ENCODE measurements at places on chromosomes 5 and 9.
A peak's percentile ranks its signal among the peaks of the same experiment; 100 is the strongest.

DNA sequence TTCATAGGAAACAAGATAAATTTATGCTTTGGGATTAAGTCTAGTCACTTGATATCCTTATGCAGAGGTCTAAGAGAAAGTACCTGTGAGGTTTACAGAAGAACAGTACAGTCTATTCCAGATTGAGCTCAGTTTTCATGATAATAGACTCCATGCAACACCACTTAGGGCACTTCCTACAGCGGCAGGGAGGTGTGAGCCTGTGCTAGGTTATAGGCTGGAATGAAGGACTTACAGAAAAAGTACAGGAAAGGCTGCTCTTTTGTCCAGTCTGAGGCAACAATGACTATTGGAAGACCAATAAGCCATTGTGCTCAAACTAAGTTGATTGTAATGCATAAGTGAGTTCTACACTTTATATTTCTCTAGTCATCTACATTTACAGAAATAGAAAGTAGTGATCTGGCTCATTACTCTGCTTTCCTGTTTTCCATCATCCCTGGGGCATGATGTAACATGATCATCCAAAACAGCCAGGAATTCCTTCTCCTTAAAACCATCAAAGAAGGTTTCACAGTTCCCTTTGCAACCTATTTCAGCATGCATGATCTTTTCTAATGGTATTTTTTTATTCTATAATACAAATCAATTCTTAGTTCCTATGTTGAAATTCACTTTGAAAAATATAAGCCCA is 322.8 kb downstream of the SLF1 start:
- DNase-seq = no peak

GRCh38 chr9:123914517-123915196 is 15.3 kb downstream of the DENND1A start:
- no peak for DNase-seq

- no peak for DNase-seq
These were observed 816.0 kb upstream of the CDH9 start for GRCh38 chr5:27854243-27854852.

GRCh38 chr5:63923914-63924313 is 38.3 kb downstream of the HTR1A start:
- no peak for DNase-seq

GRCh38 chr5:57675236-57675635 is 192.6 kb upstream of the ACTBL2 start:
- no peak for DNase-seq

DNA sequence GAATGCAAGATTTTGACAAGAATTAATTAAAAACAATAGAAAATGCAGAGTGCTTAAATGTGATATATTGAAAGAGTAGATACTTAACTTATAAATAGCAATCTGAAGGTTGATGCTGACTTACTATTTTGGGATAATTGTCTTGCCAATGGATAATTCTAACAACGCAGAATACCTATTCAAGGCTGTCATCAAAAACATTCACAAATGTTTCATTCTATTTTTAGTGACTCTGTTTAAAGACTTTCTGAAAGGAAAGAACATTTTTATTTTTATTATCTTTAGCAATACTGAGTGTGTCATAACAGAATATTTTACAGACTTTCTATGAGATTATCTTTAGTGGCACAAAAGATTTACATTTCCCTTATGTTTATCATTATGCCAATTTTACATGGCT is 38.1 kb downstream of the ANKRD55 start:
- no peak for DNase-seq

- no peak for DNase-seq
These were observed 37.0 kb upstream of the PIK3R1 start for GRCh38 chr5:68178579-68178978.

DNA sequence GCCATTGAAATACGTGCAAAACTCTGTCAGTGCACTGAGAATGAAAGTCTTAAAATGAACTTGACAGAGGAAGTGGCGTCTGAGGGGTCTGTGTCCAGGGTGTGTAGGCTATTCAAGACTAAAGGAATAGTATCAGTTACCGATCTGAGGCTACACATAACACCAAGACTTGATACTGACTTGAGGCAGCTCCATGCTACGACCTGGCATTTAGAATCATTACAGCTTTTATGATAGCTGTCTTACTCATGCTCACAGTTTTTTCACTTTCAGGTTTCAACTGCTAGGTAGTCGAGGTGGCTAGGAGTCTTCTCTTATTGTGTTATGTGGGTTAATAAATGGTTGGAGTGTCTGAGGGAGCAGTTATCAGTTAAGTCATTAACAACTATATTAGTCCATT is 92.8 kb upstream of the SLCO6A1 start:
- DNase-seq = no peak

DNA sequence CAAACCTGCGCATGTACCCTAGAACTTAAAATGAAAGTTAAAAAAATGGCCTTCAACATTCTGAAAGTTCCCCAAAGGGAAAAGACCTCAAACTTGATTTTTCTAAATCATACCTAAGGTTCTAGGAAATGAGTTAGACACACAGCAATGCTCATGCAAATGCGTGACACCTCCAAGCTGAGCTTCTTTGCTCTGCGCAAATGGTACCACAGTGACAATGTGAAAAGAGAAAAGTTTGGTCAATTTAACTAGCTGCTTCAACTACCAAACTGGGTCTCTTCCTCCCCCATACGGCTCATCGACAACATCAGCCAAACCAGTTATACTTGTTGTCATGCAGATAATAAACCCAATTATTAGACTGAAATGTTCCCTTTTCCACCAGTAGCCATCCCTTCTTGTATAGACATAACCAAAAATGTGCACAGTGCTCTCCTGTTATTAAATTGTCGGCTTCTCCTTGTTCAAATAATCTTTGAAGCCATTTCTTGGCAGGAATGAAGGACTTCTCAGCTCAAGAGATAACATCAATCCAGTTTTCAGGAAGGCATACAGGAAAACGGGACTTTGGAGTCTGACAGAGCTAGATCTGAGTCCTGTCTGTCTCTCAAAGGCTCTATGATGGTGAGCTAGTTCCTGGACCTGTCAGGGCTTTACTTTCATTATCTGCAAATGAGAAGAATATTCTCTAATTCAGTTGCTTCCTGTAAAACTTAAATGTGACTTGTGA is 185.6 kb upstream of the NR3C1 start:
- DNase-seq = no peak

- DNase-seq = no peak
These were observed 98.5 kb downstream of the APBA1 start for GRCh38 chr9:69573651-69574050.

GRCh38 chr9:15277400-15278090 is 29.5 kb downstream of the TTC39B start:
- DNase-seq = peak; percentile 40

GRCh38 chr9:98575379-98576346 is 133.1 kb downstream of the GABBR2 start:
- DNase-seq = peak; percentile 3

DNA sequence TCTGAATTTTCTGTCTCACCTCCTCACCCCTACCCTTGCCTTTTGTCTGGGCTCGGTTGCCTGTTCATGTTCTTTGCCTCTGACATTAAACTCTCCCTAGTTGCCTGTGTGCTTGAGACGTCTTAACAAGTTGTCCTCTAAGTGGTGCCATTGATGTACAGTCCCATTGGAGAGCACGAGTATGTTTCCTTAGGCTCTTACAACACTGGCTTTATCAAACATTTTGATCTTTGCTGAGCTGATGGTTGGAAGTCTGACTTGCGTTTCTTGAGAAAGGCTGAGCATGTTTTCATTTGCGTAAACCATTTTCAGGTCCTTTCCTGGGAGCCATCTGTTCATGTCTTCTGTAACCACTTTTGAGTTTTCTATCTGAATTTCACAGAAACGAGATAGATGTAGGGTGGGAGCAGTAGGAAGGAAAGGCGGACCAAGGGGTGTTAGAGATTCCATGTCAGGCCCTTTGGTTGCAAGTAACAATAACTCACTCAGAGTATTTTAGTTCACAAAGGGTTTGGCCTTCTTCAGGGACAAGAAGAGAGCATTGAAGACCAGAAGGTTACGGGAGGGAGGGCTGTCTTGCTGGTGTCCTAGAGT is 35.4 kb downstream of the OTULIN start:
- no peak for DNase-seq

GRCh38 chr5:169873642-169874041 is 106.7 kb downstream of the INSYN2B start:
- DNase-seq = no peak

DNA sequence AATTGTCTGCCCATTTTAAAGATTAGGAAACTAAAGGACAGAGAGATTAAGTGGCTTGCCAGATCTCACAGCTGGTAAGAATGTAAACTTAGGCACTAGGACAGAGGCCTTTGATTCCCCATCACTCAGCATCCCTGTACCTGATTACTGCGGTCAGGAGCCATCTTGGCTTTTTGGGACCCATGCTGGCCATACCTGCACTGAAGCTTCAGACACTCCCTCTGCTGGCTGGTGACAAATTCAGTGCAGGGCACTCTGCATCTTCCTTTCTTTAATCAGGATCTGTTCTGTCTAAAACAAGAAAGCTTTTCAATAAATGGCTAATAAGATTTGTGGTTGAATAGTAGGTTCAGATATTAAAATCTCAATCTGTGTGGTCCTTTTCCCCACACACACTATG is 215.5 kb upstream of the RORB start:
- no peak for DNase-seq

DNA sequence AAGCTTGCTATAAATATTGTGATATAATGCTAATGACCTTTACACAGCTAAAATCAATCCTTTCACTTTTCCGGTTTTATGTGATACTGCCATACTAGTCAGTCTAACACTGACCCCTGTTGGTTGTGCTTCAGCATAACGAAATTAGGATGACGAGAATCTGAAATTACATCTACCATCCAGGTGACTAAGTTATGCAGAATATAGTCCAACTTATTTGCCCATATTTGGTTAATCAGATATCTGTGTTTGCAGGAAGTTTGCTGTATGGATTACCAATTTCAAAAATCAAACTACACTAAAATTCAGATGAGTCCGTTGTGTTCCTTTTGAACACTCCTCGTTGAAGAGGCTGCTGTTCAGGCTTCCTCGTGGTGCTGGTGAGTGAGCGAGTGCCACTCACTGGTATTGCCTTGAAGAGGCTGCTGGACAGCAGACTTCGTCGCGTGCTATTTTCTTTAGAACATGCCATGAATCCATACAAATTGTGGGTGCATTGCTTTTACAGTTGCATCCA is 32.5 kb downstream of the TENT4A start:
- DNase-seq = no peak

DNA sequence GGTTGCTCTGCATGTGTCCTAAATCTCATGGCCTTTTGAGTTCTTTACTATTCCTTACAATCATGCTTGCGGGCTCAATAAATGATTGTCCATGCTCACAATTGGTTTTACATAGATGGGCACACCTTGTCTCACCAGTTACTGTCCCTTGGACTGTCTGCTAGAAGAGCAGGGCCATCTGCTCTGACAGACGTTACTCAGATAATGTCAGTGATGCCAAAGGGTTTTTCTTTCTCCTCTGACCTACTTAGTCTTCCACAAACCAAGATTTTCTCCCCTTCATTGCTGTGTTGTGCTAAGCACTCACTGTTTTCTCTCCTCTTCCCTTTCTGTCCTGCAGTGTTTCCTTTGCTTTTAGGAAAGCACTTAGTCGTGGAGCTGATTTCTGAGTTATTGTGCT is 562.3 kb downstream of the KIF4B start:
- DNase-seq = no peak

DNA sequence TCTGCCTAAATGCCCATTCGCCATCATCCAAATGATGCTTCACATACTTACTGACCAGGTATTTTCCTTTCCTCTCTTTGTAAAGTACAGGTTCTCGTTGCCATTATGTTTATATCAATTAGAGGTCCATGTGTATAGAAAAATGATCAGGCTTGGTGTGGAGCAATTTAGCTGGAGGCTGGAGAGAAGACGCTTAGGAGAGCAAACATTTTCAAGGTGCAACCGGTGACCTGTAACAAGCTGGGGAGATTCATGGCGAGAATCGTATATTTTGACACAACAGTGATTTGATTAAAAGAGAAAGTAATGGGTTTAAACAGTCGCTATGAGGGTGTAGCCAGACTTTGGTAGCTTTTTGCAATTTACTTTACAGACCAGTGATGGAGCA is 170.9 kb upstream of the TBCA start:
- no peak for DNase-seq

DNA sequence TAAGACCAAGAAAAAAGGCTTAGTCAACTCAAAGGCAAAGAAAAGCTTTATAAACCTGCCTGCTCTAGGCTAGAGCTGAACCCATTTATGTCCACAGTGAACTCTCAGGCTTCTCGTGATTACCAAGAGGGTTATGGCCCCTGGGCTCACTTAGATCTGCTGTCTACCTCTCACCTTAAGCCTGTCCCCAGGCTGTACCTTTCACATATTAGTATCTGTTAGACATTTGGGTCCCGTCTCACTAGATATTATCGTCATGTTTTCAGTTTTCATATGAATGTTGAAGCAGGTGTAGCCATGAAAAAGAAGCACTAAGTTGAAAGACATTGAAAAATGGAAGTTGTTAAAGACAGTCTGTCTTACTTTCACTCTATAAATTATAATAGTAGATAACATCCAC is 75.2 kb upstream of the COX7C start:
- DNase-seq = no peak

DNA sequence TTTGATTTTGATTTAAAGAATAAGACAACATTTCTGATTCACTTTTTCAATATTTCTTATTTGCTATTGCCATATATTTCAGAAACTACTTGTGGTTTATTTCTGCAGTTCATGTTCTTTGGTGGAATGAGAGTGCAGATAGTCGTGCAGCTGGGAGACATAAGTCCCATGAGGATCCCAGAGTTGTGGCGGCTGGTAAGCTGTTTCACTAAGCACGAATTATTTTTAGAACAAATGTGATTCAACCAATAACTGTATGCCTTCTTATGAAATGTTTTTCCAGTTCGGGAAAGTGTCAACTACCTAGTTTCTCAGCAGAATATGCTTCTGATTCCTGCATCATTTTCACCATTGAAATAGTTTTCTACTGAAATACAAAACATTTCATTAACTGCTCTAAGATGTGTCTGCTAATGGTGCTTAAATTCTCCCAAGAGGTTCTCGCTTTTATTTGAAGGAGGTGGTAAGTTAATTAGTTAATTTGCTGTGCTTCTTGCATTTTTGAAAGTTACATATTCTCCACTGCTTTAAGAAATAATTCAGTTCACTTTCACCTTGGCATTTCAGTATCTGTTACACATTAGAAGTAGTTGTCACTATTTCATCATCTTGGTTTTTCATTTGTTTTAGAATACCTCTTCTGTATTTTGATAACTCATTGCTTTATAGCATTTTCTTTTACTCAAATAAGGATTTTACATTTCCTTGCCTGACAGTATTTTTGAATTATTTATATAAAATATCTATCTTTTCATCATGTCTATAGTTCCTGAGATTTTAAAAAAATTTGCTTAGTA is 9.0 kb downstream of the NIPSNAP3B start:
- no peak for DNase-seq

- no peak for DNase-seq
These were observed 92.1 kb downstream of the DAB2IP start for GRCh38 chr9:121743441-121744001.
